ENCODE measurements at places on chromosomes 12 and 14.

- no peak for DNase-seq
Observed at GRCh38 chr14:22407033-22407432, 182.0 kb downstream of the DAD1 start.

GRCh38 chr12:115044073-115044472, 360.1 kb upstream of the TBX3 start:
- no peak for DNase-seq

DNA sequence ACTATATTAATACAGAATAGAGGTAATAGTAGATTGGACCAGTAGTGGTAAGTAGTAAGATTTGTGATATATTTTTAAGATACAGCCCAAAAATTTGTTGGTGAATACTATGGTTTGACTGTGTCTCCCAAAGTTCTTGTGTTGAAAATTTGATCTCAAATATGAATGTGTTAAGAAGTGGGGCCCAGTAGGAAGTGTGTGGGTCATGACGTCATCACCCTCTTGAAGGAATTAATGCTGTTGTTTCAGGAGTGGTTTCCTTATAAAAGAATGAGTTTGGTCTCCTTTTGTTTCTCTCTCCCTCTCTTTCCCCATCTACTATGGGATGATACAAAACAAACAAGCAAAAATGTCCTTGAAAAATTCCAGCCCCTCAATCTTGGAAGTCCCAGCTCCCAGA, 16.3 kb downstream of the LUM start:
- no peak for DNase-seq

GRCh38 chr14:68182492-68182891, 362.9 kb downstream of the RAD51B start:
- DNase-seq: peak; percentile 2

GRCh38 chr12:106982229-106982628, 4.7 kb downstream of the MTERF2 start:
- no peak for DNase-seq

GRCh38 chr12:130703733-130704375, 12.2 kb downstream of the RIMBP2 start:
- DNase-seq: no peak

DNA sequence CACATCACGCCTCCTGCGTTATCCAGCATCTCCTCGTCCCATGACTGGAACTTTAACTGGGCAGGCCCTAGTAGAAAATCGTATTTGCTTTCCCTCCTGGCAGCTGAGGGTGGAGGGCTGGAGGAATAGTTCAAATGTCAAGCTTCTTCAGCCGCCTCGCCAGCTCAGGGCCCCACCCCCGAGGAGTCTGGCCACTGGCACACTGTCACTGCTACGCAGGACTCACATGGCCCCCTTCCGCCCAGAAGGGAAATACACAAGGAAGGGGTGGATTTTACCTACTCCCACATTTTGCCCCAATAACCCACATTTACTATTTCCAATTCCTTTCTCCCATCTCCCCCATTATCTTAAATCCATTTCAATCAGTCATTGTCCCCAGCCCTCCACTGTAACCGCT, 8.6 kb downstream of the SLC6A13 start:
- DNase-seq: no peak

- no peak for DNase-seq
Observed at GRCh38 chr14:34425095-34425851, 36.8 kb downstream of the SPTSSA start.

DNA sequence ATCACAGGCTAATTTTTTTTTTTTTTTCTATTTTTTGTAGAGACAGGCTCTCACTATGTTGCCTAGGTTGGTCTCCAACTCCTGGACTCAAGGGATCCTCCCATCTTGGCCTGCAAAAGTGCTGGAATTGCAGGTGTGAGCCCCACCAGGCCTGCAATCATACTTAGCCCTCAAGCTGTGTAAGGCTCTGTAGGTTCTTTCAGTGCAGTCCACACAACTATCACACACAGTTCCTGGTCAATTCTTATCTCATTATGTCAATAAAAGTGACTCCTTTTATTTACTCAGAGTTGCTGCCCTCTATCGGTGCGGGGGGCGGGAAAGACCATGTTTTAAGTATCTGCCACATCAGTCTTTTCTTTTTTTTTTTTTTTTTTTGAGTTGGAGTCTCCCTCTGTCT, 29.0 kb downstream of the SLC2A3 start:
- DNase-seq: no peak

GRCh38 chr14:98101323-98101722, 1170.7 kb downstream of the BCL11B start:
- no peak for DNase-seq

GRCh38 chr12:19189522-19189921, 60.0 kb downstream of the PLEKHA5 start:
- DNase-seq: no peak

All from CD4-positive, alpha-beta T cell treated with Interleukin-12 subunit alpha and Interleukin-12 subunit beta, for 1 hour (primary cell).